GM23338 (cell line): ENCODE measurements at places on chromosomes 13 and 19. TPM values are rescaled to one million over a fixed set of nuclear protein-coding genes. Genes with fewer than 3 reads are reported as not detected.
A peak's percentile ranks its signal among the peaks of the same experiment; 100 is the strongest.

DNA sequence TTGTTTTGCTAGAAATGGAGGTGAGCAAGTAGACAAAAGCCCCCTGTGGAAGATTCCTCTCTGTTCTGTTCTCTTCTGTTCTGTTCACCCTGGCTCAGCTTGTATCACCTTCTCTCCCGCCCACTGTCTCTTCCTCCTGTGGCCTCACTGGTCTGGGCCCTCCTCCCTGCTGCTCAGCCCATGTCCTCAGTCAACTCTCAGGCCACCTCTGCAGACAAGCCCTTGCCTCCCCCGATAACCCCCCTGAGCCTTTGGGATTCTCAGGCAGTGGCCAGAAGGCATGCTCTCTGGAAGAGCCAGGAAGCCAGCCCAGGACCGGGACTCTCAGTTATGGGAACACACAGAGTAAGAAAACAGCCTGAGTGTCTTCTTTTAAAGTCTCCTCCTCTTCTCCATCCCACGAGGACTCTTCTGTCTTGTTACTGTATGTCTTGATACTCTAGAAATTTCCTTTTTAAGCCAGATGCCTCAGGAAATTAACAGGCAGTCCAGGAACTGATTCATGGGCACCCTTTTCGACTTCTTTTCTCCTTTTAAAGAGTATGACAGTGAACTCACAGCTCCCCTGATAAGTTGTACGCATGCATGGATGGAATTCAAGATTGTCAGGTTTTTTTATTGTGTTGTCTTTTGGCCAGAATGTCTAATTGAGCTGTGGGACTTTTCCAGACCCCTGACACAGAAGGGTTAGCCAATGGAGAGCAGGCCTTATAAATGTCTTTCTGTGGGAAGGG is 33.7 kb downstream of the SHISA2 start:
- no peak overlapping the region for H3K27ac ChIP-seq
- H3K36me3 ChIP-seq, result no peaks in the 10 kb centered on the region
- H3K27me3 ChIP-seq, result no peaks in the 10 kb centered on the region

- H3K36me3 ChIP-seq, result no peaks in the 10 kb centered on the region
- no peaks in the 10 kb centered on the region for H3K4me1 ChIP-seq
- no peak overlapping the region for H3K4me3 ChIP-seq
- no peak overlapping the region for H3K27ac ChIP-seq
- no peak for DNase-seq
These were observed 2.1 kb upstream of the TDRD12 start for GRCh38 chr19:32717496-32717895.

DNA sequence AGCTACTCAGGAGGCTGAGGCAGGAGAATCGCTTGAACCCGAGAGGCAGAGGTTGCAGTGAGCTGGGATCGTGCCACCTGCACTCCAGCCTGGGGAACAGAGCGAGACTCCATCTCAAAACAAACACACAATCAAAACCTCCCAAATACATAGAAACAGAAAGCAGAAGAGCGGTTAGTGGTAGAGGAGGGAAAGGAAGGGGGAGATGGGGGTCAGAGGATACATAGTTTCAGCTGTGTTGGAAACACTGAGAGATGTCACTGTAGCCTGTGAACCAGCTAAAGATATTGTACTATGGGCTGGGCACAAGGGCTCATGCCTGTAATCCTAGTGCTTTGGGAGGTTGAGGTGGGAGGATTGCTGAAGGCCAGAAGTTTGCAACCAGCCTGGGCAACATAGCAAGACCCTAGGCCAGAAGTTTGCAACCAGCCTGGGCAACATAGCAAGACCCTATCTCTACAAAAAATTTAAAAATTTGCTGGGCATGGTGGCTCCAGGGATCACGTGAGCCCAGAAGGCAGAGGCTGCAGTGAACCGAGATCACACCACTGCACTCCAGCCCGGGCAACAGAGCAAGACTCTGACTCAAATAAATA is 49.9 kb downstream of the GNG7 start:
- H3K36me3 ChIP-seq, result no peaks in the 10 kb centered on the region
- H3K27ac ChIP-seq, result no peak overlapping the region
- H3K4me1 ChIP-seq, result peaks cover 11% of the 10 kb centered on the region
- DNase-seq, result no peak
- H3K4me3 ChIP-seq, result no peak overlapping the region

- H3K27me3 ChIP-seq, result no peaks in the 10 kb centered on the region
- H3K4me1 ChIP-seq, result no peaks in the 10 kb centered on the region; the same call in 1 of the 2 replicates
- DNase-seq, result no peak
- H3K4me3 ChIP-seq, result no peak overlapping the region
These were observed 498.1 kb downstream of the KLF5 start for GRCh38 chr13:73556902-73557301.

- no peak for DNase-seq
- H3K36me3 ChIP-seq, result no peaks in the 10 kb centered on the region
These were observed 55.7 kb downstream of the CAB39L start for GRCh38 chr13:49388091-49388635.

GRCh38 chr19:46748325-46749109 is 2.3 kb upstream of the STRN4 start:
- peaks cover 4% of the 10 kb centered on the region; the same call in 1 of the 2 replicates for H3K36me3 ChIP-seq
- peaks cover 3% of the 10 kb centered on the region; the same call in 1 of the 2 replicates for H3K4me1 ChIP-seq
- H3K27ac ChIP-seq, result 0 out of 2 replicates have a peak overlapping the region, but pooled peaks have one; percentile 27
- H3K4me3 ChIP-seq, result no peak overlapping the region
- peak; percentile 96 for DNase-seq

GRCh38 chr13:106986033-106986484 is 418.1 kb upstream of the ARGLU1 start:
- peaks cover 11% of the 10 kb centered on the region; the same call in 1 of the 2 replicates for H3K4me1 ChIP-seq
- no peak overlapping the region for H3K27ac ChIP-seq
- peak; percentile 51 for DNase-seq
- H3K36me3 ChIP-seq, result no peaks in the 10 kb centered on the region
- no peak overlapping the region for H3K4me3 ChIP-seq

DNA sequence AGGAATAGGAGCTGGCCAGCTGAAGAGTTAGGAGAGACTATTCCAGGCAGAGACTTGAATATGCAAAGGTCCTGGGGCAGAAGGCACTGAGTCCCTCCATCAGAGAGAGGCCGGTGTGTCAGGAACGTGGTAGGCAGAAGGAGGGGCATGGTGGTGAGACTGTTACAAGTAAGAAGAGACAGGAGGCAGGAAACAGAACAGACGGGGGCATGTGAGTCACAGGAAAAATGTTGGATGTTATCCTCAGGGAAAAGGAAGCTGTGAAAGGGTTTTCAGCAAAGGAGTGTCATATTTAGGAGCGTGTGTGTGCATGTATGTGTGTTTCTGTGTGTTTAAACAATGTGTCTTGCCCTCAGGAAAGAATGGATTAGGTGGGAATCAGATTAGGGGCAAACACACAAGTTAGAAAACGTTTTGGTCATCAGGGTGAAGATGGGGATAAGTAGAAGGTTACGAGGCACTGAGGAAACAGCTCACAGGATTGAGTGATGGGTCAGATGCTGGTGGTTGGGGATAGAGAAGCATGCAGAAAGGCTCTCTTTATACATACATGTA is 1.1 kb downstream of the EDDM13 start:
- H3K27me3 ChIP-seq, result no peaks in the 10 kb centered on the region
- 0 out of 2 replicates have a peak, but pooled peaks cover 3% of the 10 kb centered on the region for H3K36me3 ChIP-seq
- DNase-seq, result no peak
- no peaks in the 10 kb centered on the region for H3K4me1 ChIP-seq

DNA sequence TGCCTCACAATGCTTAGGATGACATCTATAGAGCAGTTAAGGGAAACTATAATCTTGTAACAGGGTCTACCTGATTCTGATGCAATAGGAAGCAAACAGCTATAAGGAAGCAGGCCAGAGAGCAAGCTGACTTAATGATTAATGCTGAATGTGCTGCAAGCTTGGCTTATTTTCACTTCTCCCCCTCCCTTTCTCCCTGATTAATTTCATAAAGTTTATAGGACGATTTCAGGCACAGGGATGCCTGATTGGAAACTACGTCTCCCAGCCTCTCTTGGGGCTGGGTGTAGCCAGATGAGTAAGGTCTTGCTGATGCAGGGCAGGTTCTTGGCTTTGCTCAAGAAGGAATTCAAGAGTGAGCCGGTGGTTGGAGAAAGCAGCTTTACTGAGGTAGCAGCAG is 82.8 kb upstream of the MRI1 start:
- H3K4me1 ChIP-seq, result 0 out of 2 replicates have a peak, but pooled peaks cover 3% of the 10 kb centered on the region
- no peak overlapping the region for H3K4me3 ChIP-seq
- DNase-seq, result no peak
- no peaks in the 10 kb centered on the region for H3K36me3 ChIP-seq

- H3K36me3 ChIP-seq, result peaks cover 10% of the 10 kb centered on the region; the same call in 1 of the 2 replicates
- H3K4me3 ChIP-seq, result no peak overlapping the region
- no peaks in the 10 kb centered on the region for H3K27me3 ChIP-seq
- H3K27ac ChIP-seq, result peak overlapping the region; percentile 21; the same call in 1 of the 2 replicates
- no peak for DNase-seq
These were observed 85.7 kb downstream of the FOXO1 start for GRCh38 chr13:40580566-40581276.

Gene HTR2A
- not detected in 2 replicates for polyA plus RNA-seq

Gene ATCAY
- polyA plus RNA-seq, result 16.9 and 22.8 TPM in 2 replicates

Gene TRIM28
- 920 and 1,022 TPM in 2 replicates for polyA plus RNA-seq
